ENCODE measurements at places on chromosomes 11 and 22.
A peak's percentile ranks its signal among the peaks of the same experiment; 100 is the strongest.

DNA sequence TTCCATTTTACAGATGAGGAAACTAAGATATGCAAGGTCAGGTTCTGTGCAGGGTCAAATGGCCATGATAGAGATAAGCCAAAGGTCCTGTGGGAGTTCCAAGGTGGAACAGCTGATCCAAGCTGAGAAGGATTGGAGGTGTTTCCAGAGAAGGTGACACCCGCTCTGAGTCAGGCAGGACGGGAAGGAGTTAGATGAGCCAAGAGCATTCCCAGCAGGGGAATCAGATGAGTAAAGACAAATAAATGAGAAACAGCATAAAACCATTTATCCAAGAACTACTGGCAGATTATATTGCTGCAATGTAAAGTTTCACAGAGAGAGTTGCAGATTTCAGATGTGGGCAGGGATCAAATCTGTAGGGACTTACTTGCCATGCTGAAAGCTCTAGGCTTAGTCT is 18.9 kb upstream of the HEPHL1 start:
- no peak for DNase-seq

DNA sequence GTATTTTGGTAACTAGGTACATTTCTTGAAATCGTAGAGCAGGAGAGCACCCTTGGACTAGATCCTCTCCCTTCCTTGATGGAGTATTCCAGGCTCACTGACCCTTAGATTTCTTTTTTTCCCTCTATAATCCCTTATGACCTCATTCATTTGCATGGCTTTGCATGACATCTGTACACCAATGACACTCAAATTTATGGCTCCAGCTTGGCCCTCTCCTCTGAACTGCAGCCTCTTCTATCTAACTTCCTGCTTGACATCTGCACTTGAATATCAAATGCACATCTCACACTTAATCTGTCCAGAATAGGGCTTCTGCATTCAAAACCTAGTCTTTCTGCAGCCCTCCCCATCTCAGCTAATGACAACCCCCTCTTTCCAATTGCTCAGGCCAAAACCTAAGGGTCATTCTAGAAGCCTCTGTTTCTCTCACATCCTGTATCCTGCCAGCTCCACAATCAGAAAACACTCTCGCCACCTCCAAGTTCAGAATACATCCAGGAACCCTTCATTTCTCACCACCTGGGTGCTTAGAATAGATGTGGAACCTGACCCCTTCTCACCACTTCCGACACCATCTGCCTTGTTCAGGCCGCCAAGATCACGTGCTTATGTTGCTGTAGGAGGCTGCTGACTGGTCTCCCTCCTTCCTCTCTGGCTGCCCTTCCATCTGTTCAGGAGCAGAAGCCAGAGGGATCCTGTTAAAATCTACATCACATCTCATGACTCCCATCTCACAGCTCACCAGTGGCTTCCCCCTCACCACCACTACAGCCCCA is 138.9 kb upstream of the MTNR1B start:
- DNase-seq = no peak

DNA sequence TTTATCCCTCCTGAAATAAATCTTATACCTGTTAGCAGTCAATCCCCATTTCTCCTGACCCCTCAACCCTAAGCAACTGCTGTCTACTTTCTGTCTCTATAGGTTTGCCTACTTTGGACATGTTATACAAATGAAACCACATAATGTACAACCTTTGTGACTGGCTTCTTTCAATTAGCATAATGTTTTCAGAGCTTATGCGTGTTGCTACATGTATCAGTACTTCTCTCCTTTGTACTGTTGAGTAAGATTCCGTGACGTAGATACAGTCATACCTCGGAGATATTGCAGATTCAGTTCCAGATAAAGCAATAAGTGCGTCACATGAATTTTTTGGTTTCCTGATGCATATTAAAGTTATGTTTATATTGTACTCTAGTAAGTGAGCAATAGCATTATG is 127.3 kb downstream of the MORC2 start:
- no peak for DNase-seq

DNA sequence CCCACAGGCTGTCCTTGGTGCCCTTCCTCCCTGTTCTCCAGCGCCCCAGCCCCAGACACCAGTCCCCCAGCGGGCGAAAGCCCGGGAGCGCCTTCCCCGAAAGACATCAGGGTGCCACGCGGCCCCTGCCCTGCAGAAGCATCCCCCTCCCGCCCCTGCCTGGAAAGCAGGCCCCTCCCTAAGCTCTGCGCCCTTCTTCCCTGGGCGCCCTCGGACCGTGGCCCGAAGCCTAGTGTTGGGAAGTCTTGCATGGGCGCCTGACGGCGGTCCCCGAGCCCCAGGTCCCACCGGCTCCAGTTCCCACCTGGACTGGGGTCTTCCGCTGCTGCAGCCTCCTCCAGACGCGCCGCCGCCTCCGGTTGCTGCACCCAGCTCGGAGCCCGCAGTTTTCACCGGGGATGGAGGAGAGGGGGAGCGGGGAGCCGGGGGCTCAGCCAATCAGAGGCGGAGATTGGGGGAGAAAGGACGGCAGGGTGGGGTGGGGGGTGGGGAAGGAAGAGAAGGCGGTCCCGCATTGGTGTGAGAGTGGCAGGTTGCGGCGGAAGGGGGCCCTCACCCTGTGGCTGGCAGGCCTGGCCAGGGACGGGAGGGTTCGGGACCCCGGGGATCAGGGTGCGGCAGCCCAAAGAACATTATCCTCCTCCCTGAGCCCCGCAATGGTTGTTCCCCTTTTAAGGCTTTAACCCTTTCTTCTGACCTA is at the start of gene THY1:
THY1 (minus strand) TSS at position 364 of the 700 bp plus-strand sequence. CDS start 2,267 bp downstream, outside the sequence.
- DNase-seq = peak; percentile 14

- DNase-seq = no peak
These were observed 256.9 kb downstream of the CADM1 start for GRCh38 chr11:115247361-115247760.

GRCh38 chr11:12377106-12377823 is at the start of gene PARVA:
Gene PARVA (plus strand): TSS chr11:12377571. CDS start chr11:12377648, 77 bp downstream.
- DNase-seq = peak; percentile 90

DNA sequence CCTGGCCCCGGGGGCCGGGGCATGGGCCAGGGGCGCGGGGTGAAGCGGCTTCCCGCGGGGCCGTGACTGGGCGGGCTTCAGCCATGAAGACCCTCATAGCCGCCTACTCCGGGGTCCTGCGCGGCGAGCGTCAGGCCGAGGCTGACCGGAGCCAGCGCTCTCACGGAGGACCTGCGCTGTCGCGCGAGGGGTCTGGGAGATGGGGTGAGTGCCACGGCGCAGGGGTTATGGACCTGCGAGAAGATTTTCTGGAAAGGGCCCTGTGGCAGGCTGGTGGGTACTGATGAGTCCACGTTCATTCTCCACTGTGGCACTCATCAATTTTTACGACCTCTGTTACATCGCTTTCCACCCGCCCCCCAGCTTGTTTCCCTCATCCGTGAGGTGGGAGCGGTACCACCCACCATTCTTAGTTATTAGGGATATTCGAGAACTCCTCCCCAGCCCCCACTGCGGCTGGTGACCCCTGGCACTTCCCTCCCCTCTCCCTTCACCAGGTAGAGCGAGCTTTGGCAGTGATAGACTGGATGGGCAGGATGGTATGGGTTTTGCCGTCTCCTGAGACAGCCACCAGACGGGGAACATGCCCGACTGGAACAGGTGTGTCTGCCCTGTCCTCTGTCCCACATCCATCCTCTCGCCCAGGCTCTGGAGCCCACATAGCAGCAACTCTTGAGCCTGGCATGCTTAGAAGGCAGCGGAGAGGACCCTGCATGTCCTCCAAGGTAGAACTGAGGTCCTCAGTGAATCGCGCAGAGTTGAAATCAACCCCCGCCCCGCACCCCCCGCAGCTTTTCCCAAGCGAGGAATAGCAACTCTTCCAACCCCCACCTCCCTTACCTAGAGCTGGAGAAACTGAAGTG is 562 bp downstream of the DGAT2 start:
- DNase-seq = no peak

DNA sequence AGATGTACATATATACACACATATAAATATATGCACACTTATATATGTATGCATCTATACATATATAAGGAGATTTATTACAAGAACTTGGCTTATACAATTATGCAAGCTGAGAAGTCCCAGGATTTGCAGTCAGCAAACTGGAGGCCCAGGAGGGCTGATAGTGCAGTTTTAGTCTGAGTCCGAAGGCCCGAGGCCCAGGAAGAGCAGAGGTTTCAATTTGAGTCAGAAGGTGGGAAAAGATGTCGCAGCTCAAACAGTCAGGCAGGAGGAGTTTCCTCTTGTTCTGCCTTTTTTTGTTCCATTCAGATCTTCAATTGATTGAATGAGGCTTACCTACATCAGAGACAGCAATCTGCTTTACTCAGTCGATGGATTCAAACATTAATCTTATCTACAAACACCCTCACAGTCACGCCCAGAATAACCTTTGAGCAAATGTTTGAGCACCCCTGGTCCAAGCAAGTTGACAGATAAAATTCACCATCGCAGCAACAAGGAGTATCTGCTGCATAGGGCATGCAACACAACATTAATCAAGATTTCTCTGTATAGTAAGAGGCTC is 4.0 kb upstream of the SGSM1 start:
- DNase-seq = no peak

DNA sequence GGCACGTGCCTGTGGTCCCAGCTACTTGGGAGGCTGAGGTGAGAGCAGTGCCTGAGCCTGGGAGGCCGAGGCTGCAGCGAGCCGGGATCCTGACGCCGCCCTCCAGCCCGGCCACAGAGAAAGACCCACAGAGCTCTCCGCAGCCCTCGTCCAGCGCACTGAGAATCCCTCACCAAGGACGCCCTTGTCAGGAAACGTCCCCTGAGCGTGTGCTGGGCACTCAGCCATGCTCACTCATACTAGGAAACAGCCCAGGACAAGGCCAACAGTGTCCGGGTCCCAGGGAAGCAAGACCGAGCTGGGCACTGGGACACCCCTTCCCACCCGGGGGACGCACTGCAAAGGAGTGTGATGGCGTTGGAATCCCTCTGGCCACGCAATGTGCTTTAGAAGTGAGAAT is 14.5 kb downstream of the DEAF1 start:
- no peak for DNase-seq

DNA sequence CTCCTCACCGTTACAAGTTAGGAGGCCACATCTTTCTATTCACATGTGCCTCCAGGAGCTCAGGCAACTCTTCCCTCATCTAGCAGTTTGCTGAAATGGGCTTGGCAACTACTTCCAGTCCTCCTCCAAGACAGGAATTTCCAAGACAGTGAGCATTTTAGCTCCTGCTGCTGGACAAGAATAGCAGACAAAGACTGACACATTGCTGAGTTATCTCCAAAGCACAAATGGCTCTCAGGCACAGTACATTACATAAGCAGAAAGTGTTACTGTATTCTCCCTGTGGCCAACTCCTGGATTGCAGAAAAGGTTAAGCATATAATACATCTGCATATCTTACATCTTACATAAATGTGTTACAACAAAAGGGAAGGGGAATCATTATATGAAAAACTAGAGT is 83.2 kb upstream of the POU2AF2 start:
- no peak for DNase-seq
